ENCODE measurements at places on chromosomes 7 and 10. TPM values are rescaled to one million over a fixed set of nuclear protein-coding genes. Genes with fewer than 3 reads are reported as not detected.

The GRM3 gene
- total RNA-seq, result not detected

- DNase-seq, result no peak
Observed at GRCh38 chr7:45211066-45211465, 53.5 kb downstream of the RAMP3 start.

- DNase-seq, result no peak
Observed at GRCh38 chr7:158164101-158165095, 423.2 kb downstream of the PTPRN2 start.

- peak; percentile 61 for DNase-seq
Observed at GRCh38 chr10:132477398-132478340, 59.9 kb upstream of the INPP5A start.

- DNase-seq, result no peak
Observed at GRCh38 chr10:16853201-16853600, 36.0 kb upstream of the RSU1 start.

The TAS2R39 gene
- total RNA-seq, result not detected

GRCh38 chr7:7479275-7479805 is 56.3 kb downstream of the COL28A1 start:
- no peak for DNase-seq

GRCh38 chr10:90087197-90088023 is 386.0 kb downstream of the KIF20B start:
- DNase-seq, result no peak

DNA sequence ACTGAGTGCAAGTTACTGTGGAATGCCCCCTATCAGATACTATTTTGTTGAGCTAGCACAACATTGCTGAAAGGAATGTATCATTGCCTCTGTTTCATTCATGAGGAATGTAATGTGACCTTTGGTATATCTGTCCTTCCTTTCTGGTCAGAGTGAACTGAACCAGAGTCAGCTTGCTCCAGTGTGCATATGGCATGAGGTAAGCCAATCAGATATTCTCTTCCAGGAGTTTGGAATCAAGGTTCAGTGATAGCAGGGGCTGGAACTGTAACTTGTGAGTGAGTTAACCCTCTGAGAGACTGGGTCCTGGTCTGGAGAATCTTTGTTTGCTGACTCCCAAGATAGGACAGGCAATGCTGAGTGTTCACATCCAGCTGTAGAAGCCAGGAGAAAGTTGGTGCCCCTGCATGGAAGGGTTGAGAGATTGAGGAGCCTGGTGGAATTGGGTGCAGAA is 45.3 kb upstream of the OSBPL3 start:
- DNase-seq, result no peak

- DNase-seq, result no peak
Observed at GRCh38 chr7:52525772-52526341, 509.6 kb upstream of the POM121L12 start.

DNA sequence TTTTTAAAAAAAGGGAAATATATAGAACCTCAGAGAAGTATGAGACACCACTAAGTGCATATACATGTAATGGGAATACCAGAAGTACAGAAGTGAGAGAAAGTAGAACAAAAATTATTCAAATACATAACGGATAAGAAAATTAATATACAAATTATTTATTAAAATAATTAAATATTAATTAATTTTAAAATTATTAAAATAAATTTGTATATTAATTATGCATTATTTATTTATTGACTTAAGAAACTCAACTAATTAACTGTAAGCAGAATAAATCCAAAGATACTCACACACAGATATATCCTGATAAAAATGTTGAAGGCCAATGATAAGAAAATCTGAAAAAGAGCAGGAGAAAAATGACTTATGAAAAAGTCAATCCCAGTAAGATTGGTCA is 1333.5 kb upstream of the CELF2 start:
- no peak for DNase-seq

- no peak for DNase-seq
Observed at GRCh38 chr7:129926618-129927017, 26.1 kb downstream of the UBE2H start.

The HOXA4 gene
- 10.0 TPM for total RNA-seq

The RPEL1 gene
- total RNA-seq, result not detected

The ZDHHC6 gene
- total RNA-seq, result 30.4 TPM

Data from sciatic nerve (tissue), 2 donors.